Stimulated activated CD4-positive, alpha-beta T cell treated with anti-CD3 and anti-CD28 coated beads, Interleukin-4, amount 100 ng/mL, for 4 hours (primary cell): ENCODE measurements at places on chromosomes 12 and 14.

DNA sequence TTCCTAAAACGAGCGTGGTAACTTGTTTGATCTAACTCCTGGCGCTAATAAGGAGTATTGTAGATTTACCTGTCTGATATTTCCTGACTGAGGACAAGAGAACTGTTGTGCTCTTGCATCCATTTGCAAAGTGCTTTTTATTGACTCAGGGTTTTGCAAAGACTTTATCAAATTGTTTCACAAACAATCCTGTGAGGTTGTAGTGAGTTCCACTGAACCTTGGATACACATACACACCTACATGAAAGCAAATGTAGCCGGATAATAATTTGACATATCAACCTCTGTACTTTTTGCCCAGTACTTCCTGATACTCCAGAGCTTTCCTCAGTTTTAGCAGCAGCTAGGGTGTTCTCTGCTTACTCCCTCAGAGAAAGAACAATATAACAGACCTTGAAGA is 6.7 kb upstream of the PTGER2 start:
- no peak for DNase-seq

- no peak for DNase-seq
Measured at GRCh38 chr14:86464341-86464740, 934.4 kb downstream of the FLRT2 start.

DNA sequence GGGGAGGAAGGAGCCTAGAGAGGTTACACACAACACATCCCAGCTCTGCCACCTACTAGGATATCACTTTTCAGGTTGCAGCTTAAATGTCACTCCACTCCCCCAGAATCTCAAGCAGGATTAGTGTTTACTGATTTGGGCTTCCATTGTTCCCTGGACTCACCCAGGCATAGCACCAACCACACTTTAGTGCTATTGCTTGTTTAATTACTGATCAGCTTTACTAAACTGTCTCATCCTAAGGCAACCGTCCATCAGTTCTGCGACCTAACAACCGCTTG is 6.1 kb upstream of the KRT18 start:
- no peak for DNase-seq

DNA sequence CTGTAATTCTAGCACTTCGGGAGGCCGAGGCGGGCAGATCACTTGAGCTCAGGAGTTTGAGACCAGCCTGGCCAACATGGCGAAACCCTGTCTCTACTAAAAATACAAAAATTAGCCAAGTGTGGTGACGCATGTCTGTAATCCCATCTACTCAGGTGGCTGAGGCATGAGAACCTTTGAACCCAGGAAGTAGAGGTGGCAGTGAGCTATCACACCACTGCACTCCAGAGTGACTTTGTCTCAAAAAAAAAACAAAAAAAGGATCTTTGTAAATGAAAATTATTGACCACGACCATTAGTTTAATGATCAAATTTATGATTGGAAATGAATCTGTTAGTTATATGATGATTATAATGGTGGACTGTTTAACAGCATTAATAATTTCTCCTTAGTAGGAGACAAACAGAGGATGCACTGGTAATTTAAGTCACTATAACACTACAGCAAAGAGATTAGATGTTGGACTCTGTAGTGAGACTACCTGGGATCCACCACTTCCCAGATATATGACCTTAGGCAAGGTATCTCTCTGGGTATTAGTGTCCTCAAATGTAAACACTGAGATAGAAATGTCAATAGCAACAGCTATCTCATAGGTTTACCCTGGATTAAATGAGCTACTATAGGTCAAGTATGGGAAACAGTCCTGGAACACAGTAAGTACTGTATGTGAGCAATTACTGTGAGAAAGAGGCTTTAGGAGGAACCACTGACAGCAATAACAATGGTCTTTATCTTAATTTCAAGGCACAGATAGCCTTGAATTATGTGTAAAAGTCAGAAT is 214.7 kb downstream of the NOVA1 start:
- DNase-seq: no peak

DNA sequence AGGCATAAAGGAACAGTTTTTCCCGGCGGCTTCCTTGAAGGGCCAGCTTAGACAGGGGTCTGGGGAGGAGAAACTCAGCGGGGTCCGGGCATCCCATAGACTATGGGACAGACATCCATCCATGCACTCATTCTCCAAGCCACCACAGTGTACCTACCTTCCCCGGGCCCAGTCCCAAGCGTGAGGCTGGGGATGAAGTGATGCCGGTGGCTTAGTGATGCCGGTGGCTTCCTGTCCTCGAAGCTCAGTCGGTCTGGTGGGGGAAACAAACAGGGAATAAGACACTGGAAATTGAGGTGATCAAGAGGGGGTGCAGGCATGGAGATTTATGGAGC is 421 bp downstream of the RTL1 start:
- no peak for DNase-seq

- DNase-seq: no peak
Measured at GRCh38 chr14:52399104-52399503, 85.0 kb downstream of the PTGER2 start.

- DNase-seq: no peak
Measured at GRCh38 chr14:38882533-38882932, 220.5 kb downstream of the SEC23A start.

GRCh38 chr14:50225974-50226297 is 5.4 kb downstream of the SOS2 start:
- DNase-seq: no peak
